Cardiac septum (tissue), 1 donor: ENCODE measurements at places on chromosomes 6 and 20.
A peak's percentile ranks its signal among the peaks of the same experiment; 100 is the strongest.

- DNase-seq = no peak
Measured at GRCh38 chr20:51837436-51837835, 35.1 kb upstream of the SALL4 start.

GRCh38 chr6:107114926-107115694 is at the start of gene BEND3:
Gene BEND3, minus strand, starts transcription at chr6:107115515. Its CDS starts 16,230 bp downstream, at chr6:107099285.
- DNase-seq = peak; percentile 75

DNA sequence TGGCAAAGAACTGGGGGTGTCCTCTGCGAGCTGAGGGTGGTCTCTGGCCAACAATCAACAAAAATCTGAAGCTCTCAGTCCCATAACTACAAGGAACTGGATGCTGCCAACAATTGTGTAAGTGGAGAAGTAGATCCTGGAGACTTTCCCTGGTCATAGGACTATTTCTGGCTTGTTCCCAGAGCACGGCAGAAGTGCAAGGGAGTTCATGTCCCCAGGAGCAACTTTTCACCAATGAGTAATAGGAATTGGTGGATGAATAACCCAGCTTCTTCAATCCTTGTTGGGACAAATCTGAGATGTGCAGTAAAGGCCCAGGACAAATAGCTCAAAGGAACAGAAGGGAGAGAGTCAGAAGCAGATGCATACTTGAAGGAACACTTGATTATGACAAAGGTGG is 95.5 kb downstream of the QRSL1 start:
- no peak for DNase-seq

- no peak for DNase-seq
Measured at GRCh38 chr6:43076464-43077332, 584 bp downstream of the PTK7 start.

- no peak for DNase-seq
Measured at GRCh38 chr6:7390226-7390878, 744 bp downstream of the RIOK1 start.

GRCh38 chr6:117478853-117479231 is 3.6 kb upstream of the DCBLD1 start:
- DNase-seq = no peak

DNA sequence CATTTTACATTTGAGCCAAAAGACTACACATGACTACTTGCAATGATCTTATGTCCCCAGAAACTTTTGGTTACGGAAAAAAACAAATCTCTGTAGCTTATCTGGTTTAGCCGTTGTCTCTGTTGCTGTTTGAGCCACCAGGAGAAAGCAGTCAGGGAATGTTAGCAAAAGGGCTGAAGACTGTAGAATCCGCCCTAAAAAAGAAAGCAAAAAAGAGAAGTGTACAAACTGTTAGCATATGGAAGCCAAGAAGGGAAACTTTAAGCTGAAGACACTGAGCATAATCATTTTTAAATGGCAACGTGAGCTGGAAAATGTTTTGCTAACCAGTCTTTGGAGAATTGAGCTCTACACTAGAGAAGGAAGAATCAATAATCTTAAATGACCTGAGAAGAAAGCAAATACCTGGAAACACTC is 69.9 kb upstream of the MYLIP start:
- DNase-seq = no peak

DNA sequence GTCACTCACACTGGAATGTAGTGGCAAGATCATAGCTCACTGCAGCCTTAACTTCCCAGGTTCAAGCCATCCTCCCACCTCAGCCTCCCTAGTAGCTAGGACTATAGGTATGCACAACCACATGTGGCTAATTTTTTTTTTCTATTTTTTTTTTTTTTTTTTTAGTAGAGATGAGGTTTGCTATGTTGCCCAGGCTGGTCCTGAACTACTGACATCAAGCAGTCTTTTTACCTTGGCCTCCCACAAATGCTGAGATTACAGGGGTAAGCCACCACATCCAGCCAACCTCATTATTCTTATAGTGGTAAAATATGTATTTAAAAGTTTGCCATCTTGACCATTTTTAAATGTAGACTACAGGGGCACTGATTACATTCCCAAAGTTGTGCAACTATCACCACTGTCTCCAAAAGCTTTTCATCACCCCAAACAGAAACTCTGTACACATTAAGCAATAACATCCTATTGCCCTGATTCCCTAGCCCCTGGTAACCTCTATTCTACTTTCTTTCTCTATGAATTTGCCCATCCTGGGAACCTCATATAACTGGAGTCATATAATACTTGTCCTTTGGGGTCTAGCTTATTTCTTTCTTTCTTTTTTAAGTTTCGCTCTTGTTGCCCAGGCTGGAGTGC is 268.0 kb upstream of the JARID2 start:
- no peak for DNase-seq

DNA sequence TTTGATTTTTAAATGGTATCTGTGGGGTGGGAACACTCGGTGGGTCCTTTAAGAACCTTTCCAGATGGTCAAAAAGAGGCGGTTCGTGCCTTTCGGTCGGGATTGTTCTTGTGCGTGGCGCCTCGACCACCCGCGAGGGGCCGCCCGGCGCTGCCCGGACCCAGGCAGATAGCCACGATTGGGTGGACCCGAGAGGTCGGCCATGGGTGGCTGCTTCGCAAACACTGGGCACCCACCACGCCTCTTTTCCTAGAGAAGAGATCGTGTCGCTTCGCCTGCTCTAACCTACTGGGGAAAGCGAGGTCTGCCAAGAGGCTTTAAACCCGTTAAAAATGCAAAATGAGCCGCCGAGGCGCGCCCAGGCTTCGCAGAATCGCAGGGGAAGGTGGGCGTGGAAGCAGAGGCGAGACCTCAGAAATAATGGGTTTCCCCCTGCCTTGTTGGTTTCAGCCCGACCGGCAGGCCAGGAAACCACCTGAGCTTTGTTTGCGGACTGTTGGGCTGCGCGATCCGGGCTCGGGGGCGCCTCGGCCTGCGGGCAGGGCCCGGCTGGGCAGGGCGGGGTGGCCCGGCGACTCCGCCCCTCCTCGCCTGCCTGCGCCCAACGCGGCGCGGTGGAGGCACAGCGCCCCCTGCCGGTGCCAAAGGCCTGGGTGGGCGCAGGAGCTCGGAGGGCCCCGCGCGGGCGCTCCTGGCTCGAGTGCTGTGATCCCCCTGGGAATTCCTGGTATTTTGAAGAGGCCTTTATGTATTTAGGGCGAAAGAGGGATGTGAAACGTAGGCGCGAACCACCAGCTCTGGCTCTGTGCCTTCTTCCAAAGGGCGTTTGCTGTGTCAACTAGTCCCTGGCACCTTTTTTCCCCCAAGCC is 1.6 kb downstream of the MARCKS start:
- peak; percentile 95 for DNase-seq

DNA sequence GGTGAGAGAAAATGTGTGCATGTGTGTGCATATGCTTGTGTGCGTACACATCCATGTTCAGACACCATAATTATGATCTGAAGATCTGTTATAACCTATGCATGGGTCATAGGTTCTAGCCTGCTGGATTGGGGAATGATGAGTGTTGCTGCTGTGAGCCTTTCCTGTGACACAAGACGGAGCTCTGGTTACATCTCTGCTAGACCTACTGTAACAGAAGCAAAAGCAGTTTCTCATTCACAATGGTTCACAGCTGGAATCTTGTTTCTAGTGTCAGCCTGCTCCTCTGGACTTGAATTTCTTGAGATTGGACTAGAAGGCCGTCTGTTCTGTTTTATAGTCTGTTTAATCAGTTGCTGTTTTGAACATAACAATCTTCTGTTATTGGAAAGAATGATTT is 40.1 kb downstream of the DEFB114 start:
- DNase-seq = no peak

DNA sequence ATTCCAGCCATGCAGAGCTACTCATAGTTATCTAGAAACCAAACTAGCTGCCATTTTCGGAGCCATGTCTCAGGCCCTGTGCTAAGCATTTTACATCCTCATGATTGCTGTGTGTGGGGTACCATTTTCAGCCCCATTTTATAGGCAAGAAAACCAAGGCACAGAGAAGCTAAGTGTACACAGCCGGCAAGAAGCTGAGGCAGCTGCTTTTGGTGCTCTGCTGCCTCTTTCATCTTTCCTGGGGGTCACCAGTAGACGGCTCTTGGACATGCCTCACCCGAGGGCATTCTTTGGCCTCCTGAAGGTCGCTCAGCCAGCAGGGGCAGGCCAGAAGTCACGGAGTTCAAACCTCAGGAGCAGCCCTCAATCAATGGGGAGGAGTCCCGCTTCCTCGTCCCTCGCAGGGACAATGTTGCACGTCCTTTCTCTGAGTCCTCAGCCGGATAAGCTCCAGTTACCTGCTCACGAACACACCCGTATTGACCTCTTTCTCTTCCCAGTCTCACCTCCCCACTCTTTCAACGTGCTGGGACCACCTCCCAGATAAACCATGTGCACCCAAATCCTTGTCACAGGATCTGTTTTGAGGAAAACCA is 82.6 kb upstream of the BLCAP start:
- DNase-seq = no peak
